ENCODE measurements at places on chromosomes 2 and 18. TPM values are rescaled to one million over a fixed set of nuclear protein-coding genes. Genes with fewer than 3 reads are reported as not detected.

DNA sequence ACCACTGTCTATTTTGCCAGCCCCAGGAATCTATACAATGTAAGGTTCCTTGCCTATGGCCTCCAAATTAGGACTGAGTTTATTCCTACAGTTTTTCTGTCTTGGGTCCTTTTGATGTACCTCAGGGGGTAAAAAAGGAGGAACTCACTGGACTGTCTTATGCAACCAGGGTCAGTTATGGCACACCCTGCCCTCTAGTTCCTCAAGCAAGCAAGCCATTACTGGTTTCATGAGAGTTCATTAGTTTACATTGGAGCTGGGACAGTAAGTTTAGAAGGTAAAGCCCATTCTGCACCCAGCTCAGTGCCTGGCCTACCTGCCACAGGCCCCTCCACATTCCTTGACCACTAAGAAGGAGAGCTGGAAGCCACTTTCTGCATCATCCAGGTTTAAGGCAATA is 68.7 kb upstream of the WIPF1 start:
- no peak for DNase-seq

DNA sequence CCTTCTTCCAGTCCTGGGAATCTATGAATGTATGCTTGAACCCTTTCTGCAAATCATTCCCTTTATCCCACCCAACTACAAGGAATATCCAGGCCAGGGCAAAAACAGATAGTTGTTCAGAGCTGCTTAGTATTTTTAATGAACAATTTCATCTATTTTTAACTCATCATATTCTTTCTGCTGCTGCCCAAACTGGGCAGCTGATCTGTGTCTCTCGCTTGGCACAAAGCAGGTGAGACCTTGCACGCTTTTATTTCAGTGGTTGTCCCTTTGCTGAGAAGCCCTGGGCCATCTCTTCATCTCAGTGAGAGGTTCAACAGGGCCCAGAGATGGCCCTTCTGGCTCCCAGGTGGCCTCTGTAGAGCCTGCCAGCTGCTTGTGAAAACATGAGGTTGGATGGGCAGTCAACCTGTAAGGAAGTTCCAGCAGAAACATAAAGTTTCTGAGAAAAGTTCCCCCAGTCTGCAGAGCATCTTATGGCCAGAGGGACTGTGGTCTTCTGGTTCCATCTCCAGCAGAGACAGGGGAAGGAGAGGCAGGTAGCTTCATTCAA is 57.5 kb downstream of the MYCN start:
- no peak for DNase-seq

DNA sequence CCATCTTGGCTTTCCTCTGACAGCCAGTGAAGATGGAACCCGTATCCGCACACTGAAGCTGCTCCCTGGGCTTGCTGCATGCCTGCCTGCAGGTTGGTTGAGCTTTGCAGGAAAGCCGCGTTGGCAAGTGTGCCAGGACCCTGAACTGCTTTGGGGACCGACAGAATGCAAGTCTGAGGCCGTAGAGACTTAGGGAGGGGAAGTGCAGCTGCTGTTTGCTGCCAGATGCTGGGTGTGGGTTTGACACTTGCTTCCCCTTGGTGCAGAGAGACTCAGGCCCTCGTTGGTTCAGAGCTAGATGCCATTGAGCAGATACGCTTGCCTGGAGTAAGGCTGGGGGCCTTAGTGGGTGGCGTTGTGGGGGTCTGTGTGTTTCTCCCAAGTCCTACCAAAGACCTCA is 13.1 kb upstream of the PHLPP1 start:
- no peak for DNase-seq

DNA sequence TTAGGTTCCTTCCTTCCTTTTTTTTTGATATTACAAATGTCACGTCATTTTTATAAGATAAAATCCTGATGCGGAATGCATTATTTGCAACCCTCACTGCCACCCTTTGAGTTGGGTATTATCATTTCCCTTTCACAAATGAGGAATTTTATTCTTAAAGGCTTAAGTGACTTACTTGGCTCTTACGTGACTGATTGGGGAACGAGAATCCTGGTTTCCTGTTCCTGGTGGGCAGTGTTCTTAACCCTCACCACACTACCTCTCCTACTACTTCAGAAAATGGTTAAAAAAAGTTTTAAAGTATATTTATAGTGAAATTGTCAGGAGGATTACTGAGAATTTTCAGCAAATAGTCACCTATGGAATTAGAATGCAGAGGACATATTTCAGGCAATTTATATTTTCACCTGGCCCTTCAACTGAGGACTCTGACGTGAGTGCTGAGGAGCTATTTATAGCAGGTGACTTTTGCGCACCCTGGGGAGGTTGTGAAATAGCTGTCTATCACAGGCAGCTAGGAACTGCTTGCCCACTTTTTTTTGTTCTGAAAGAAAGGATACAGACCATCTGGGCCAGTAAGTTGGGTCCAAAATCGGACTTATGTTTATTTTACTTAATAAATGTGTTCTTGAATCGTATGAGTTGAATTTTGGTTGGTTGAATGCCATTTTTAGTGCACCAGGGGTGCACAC is 18.7 kb upstream of the RASGRP3 start:
- DNase-seq, result peak; percentile 69

TTR gene
- total RNA-seq, result not detected

PASK gene
- 1.4 TPM for total RNA-seq

ADGRF3 gene
- 0.16 TPM for total RNA-seq

TUBA3D gene
- total RNA-seq, result 138 TPM

GKN2 gene
- not detected for total RNA-seq

PPIL3 gene
- 21.1 TPM for total RNA-seq

All from Right ventricle myocardium inferior (tissue), 1 donor.